ENCODE measurements at places on chromosomes 4 and X.

DNA sequence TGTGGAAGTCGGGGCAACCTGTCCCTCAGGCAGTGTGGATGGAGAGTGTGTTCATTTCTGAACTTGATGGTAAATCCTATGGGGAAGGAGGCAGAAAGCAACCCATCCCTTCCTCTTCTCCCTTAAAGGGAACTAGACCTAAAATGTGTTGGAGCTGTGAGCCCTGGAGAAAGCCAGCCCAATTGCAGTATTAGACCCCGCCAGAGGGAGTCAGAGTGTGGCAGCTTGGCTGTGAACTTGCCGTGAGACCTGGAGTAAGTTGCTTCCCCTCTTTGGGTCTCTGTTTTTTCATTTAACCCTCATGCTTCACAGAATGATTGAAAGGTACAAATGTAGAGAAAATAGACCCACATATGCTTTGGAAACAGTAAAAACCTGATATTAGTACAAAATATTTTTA is 108.7 kb upstream of the PAK3 start:
- DNase-seq, result no peak

- DNase-seq, result no peak
These were observed 625.5 kb downstream of the TLL1 start for GRCh38 chr4:166498546-166498945.

GRCh38 chr4:70778888-70779422 is 57.2 kb downstream of the RUFY3 start:
- DNase-seq, result peak; percentile 70

GRCh38 chr4:67915400-67915966 is 31.7 kb upstream of the TMPRSS11D start:
- no peak for DNase-seq

DNA sequence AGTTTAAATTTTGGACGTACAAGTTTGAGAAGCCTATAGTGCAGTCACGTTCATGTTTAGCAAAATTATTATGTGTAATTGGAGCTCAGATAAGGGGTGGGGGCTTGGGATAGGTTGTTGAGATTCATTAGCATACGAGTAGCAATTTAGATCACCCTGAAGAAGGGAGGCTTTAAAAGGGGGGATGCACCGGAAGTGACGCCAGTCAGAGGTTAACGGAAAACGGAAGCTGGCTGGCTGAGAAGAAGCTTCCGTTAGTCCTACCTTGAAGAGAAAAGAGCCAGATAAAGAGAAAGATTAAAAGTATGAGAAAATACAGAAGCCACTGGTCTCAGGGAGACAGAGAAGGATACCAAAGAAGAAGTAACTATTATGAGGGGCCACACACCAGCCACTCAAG is 1.1 kb upstream of the NXT2 start:
- no peak for DNase-seq

DNA sequence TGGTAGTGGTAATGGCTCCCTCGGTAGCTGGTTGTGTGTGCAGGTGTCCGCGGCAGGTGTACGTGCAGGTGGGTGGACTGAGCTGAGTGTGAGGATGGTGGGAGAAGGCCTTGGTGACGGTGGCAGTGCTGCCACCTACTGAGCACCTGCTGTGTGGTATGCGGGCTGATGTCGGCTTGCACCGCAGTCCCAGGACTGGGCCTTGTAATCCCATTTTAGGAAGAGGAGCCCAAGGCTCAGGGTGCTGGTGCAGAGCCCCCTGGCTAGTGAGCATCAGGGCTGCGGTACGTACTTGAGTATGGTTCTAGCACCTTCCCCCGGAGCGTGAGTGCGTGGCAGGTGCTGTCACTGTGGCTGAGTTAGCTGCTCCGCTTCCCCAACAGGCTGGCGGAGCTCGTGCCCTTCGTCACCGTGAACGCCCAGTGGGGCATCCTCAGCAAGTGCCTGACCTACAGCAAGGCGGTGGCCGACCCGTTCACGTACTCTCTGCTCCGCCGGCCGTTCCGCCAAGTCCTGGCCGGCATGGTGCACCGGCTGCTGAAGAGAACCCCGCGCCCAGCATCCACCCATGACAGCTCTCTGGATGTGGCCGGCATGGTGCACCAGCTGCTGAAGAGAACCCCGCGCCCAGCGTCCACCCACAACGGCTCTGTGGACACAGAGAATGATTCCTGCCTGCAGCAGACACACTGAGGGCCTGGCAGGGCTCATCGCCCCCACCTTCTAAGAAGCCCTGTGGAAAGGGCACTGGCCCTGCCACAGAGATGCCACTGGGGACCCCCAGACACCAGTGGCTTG is 5.7 kb upstream of the CPZ start:
- no peak for DNase-seq

- DNase-seq, result no peak
These were observed 208.8 kb upstream of the CLNK start for GRCh38 chr4:10893395-10893794.

GRCh38 chr4:42781315-42781714 is 111.2 kb upstream of the GRXCR1 start:
- no peak for DNase-seq

- DNase-seq, result no peak
These were observed 19.8 kb downstream of the BEX3 start for GRCh38 chrX:103396186-103396585.

- no peak for DNase-seq
These were observed 1.2 kb downstream of the CXCL2 start for GRCh38 chr4:74097631-74098426.

GRCh38 chr4:145295547-145295946 is 115.2 kb upstream of the OTUD4 start:
- no peak for DNase-seq

DNA sequence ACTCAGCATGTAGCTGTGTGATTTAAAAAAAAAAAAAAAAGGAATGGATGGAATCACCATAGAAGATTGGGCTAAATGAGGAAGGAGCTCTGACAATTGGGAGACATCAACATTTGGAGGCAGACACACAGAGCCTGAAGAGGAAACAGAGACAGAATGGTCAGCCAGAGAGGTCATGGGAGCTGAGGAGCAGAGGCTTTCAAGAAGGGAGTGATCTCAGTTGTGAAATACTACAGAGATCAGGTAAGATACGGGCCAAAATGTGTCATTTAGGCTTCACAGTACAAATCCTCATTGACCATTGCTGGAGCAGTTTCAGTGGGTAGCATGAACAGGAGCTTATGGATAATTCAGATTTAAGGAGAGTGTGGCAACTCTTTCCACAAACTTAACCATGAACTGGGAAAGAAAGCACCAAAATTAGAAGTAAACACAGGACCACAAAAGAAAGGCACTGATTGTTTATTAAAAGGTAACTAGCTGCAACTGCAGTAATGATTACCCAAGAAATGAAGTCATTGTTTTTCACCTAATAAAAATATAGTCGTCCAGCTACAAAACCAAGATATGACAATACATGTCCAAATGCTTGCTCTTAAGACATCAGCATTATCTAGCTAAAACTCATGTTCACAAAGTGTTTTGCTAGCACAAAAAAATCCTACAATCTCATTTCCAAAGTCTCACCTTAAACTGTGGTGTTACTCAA is 203.2 kb downstream of the DHX15 start:
- DNase-seq, result no peak

DNA sequence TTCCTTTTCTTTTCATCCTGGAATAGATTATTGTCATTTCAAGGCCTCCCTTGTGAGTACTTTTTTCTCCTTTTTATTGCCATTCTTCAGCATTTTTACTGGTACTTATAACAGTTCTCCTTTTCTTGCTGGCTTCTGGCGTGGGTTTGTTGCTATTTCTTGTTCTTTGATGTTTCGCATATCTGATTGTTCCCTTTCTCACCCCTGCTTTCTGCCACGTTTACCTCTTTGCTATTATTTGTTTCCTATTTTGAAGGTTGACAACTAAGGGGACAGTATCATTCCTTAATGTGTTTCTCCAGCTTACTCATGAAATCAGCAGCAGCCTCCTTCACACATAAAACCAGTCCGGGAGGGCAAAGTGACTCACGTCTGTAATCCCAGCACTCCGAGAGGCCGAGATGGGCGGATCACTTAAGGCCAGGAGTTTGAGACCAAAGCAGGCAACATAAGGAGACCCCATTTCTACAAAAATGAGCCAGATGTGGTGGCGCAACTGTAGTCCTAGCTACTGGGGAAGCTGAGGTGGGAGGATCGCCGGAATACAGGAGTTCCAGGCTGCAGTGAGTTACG is 72.6 kb downstream of the DMD start:
- no peak for DNase-seq

DNA sequence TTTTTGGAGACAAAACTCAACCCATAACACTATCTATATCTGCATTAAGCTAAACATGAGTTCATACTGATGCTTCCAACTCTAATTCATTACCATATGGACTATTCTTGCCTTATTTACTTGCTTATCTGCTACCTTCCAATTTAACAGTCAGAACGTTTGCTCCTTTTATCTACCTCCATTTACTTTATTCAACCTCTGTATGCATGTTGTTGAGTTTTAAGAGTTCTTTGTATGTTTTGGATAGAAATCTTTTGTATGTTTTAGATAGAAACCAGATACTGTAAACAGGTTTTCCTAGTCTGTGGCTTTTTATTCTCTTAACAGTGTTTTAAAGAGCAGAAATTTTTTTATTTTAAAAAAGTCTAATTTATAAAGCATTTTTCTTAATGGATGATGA is 542.2 kb upstream of the NDST4 start:
- DNase-seq, result no peak

DNA sequence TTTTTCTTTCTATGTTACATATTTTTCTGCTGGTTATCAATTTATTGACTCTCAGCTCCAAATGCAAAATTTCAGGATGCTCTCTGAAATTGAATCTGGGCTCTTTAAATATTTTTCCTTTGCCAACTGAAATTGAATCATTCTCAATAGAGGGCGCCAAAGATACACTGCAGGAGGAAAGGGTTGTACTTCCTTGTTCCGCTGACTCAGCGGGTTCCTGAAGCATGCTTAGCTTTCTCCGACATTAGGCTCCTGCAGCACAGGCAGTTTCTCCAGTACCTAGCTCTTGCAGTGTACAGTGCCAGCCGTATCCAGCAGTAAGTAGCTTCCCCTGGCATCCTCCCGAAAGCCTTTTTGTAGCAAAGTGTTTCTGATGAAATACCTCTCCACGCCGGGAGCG is 28.8 kb upstream of the CFAP47 start:
- DNase-seq, result no peak

DNA sequence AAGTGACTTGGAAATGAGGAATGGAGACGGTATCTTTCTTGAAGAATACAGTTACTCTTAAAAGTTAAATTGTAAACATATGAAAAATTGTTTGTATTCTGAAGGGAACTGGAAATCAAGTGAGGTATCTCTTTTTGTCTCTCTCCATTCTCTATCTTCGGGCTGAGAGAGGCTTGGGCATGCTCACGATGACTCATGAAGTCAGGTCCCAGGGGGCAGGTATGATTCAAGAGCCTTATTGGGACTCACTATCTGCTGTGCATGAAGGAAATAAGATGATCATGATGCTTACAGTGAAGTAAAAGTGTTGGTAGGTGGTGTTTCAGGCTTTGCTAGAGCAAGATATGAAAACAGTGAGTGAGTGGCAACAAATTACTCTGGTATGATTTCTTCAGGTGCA is 200.4 kb upstream of the PITX2 start:
- DNase-seq, result no peak

DNA sequence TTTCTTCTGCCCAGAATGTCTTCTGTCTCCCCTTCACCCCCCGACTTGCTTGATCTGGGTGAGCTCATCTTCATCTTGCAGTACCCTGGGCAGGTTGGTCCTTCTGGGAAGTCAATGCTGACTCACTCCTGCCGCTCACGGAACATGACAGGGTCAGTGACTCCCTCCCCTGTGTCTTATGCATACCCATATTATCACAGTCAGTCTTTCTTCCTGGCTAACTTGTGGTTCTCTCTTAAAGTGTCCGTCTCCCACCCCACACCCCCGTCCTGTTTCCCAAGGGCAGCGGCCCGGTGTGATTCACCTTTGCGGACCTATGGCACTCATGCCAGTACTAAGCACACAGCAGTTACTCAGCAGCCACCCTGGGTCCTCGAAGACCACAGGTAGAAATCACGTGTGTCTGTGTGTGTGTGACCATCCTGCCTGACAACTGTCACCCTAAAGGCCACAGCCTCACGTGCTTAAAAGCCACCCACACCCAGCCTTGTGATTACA is 17.7 kb downstream of the IQSEC2 start:
- no peak for DNase-seq

GRCh38 chrX:130393451-130394074 is 8.1 kb upstream of the GPR119 start:
- DNase-seq, result no peak

DNA sequence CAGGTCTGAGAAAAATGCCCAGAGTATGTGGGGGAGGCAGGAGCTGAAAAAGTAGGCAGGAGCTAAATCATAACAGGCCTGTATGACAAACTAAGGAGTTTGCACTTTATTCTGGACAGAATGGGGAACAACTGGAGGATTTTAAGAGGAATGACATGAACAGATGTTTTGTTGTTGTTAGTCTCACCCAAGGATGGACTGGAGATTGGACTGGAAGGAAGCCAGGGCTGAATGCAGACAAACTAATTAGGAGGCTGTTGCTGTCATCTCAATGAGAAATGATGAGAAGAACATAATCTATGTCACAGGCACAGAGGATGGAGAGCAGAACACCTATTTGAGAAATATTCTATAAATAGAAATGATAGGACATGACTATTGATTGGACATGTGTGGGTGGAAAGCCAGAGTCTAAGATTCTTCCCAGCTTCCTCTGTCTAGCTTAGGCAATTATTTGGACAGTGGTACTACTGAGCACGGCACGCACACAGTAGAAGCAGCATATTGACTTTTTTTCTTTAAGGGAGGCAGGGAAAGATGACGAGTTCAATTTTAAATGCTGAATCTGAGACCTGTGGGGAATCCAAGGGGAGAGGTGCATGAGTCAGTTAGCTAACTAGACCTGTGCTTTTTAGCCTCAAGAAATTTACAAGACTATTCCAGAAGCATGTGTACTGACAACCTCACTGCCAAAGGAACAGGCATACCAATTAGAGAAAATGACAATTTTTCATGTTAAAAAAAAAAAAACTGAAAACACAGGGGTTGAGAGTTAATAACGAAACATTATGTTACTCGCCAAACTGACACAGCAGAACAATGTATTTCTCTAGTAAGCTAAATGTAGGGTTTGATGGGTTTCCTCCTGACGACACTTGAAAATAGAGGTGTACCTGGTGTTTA is 963 bp upstream of the USO1 start:
- DNase-seq, result no peak

DNA sequence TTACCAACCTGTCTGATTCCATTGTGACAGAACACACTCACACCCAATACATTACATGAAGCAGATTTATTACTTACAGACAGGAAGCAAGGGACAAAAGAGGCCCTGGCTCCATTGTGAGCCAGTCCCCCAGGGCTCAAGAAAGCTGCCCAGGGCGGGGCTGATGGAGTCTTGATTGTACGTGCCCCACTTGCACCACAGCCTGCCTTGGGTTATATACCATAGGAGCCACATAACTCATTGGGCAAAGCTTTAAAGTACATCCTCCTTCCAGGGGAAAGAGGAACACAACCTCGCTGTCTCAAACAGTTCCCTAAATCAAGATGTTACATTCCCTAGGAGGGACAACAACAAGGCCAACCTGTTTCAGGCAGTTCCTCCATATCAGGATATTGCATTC is 3.4 kb upstream of the ZRSR2 start:
- no peak for DNase-seq

DNA sequence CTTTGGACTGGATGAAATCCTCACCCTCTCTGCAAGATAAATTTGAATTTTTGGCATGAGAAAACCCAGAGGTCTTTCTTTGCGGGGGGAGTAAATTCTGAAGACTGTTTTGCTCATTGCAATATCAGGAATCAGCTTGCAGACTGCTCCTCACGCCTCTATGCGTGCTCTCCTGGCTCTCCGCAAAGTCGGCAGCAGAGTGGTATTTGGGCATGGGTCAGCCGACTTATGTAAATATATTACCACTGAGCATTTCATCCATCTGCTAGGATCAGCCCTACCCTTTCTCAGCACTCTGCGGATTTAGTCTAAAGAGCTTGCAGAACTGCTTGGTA is 288.0 kb downstream of the ASMT start:
- no peak for DNase-seq

GRCh38 chr4:21083413-21083812 is 383.2 kb downstream of the PACRGL start:
- DNase-seq, result no peak
